AML-193 (cell line): ENCODE measurements at places on chromosomes 12 and 14.

- DNase-seq, result no peak
Measured at GRCh38 chr12:23528316-23528715, 421.2 kb downstream of the SOX5 start.

DNA sequence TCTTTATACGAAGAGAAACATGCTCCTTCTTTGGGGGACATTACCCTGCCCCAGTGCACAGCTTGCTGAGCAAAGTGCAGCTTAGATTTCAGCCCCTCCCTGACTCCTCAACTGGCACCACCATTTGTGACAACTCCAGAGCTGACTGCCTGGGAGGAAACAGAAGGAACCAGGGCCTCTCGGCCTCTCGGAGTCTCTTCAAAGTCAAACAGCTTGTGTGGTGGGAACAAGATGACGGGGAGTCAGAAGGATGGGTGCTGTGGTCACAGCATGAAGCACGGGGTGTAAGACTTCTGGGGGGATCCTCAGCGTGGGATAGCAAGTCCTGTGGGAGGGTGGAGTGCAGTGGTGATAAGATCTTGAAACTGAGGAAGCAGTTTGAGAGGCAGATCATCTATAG lies 123.5 kb upstream of the BCL2L14 start:
- no peak for DNase-seq

DNA sequence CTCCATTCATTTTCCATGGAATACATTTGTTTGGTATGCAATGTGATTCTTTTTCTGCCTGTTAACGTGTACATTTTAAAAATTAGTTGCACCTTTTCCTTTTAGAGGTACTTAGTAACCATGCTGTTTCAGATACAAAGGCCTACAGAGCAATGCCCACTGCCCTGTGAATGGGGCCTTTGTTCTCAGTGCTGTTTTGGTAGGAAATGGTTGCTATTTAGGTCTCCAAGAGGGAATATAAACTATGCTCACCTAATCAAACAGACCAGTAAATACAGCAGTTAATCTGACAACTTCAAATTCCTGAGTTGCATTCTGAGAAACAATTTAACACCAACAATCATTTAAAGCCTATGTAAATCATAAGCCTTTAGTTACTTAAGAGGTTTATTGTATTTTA lies 188.7 kb downstream of the BCAT1 start:
- no peak for DNase-seq

DNA sequence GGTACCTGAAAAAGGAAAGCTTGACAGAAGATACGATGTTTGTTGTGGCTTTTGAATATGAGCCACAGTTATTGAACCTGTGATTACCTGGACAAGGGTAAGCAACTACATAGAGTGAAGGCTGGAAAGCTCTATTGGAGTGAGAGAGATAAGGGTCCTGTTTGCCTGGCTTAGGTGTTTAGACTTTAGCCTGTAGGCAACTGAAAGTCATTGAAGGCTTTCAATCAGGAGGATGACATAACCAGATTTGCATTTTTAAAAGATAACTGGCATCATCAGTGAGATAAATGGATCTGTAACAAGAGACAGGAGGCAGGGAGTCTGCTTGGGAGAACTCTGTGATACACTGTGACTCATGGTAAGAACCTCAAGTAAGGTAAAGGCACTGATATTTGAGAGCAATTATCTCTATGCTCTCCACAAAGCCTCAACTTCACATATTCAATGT lies 128.9 kb upstream of the SOX5 start:
- DNase-seq, result no peak

DNA sequence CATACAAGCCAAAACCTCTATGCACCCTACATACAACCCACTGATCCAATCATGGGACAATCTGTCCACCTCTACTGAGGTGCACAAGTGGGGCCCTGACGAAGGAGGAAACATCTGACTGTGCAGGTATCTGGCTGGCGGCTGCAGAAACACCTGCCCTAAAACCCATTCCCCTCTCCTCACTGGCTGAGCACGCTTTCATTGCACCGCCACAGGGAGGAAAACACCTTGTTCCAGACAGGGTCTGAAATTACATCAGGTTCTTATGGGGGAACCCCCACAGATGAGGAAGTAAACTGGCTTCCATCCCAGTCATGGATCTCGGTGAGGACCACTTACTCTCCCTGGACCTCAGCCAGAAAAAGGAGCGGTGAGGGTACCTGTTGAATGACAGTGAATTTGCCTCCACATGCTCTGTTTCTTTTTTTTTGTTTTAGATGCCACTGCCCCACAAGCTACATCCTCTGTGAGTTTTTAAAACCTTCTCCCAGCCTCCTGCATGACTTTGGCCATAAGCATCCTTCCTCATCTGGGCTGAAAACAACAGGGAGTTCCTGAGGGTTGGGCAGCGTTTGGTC lies 23.8 kb upstream of the DGLUCY start:
- no peak for DNase-seq

- DNase-seq, result no peak
Measured at GRCh38 chr12:8916154-8916553, 1.8 kb downstream of the PHC1 start.

DNA sequence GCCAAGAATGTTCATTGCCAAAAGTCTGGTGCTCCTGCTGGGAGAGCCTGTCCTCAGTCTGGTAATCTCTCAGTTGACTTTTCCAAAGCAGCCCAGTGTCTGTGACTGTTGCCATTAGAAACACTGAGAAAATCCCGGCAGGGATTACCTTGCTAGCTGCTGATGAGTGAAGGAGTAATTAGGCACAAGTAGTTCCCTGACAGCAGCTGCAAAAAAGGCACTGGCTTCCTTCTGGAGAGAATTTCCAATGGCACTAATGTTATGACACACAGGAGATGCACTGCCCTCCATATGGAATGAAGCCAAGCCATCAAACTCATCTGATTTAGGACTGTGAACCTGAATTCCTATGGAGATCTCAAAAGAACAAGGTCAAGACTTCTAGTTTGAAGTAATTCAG lies 1321.2 kb upstream of the SEL1L start:
- no peak for DNase-seq
